ENCODE measurements at places on chromosomes 7 and 10.

DNA sequence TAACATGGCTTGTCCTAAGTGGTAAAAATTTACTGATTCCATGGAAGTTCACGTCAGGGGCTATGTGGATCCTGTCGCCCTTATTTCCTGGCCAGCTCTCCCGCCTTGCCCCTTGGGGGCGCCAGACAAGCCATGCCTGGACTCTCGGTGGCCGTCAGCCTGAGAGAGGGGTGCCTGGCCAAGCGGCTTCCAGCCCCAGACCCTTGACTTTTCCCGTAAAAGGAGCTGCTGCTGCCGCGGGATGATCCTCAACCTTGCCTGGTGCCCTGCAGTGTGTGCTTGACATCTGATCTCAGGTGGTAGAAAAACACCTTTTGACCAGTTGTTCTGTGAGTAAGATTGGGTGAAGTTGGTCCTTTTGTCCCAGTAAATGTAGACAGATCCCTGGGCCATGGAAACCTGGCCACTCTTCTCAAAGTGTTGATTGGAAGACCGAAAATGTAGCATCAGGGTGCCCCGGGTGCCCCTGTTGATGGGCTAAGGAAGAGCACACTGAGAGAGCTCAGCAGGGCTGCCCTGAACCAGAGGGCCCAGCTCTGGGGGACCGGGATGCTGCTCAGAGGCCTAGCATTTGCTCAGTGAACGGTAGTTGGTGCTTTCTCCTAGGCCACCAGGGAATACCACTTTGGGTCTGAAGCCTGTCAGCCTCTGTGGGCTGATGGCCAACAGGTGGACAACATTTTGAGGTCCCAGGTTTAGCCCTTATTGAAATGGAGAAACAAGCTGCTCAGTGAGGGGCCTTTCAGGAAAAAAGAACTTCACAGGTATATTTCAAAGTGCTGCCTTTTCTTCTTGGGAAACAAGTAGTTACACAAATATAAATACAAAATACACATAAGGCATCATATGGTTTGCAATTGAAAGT is 162.5 kb downstream of the LRMDA start:
- DNase-seq: no peak

- DNase-seq: no peak
Observed at GRCh38 chr7:77881871-77882270, 83.3 kb downstream of the PHTF2 start.

- no peak for DNase-seq
Observed at GRCh38 chr10:7417103-7417623, 6.3 kb upstream of the SFMBT2 start.

DNA sequence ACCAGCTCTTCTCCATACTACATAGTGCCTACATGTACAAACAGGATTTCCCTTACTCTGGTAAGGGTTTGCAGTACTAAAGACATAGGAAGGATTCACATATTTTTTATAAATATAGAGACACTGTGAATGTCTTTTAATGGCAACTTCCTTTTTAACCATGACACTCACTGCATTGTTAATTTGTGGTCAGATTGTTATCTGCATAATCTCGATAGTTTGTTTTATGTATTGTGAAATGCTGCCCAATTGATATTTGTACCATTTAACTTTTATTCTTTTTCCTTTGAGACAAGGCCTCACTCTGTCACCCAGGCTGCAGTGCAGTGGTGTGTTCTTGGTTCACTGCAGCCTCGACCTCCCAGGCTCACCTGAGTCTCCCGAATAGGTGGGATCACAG is 39.7 kb downstream of the SP8 start:
- DNase-seq: no peak

DNA sequence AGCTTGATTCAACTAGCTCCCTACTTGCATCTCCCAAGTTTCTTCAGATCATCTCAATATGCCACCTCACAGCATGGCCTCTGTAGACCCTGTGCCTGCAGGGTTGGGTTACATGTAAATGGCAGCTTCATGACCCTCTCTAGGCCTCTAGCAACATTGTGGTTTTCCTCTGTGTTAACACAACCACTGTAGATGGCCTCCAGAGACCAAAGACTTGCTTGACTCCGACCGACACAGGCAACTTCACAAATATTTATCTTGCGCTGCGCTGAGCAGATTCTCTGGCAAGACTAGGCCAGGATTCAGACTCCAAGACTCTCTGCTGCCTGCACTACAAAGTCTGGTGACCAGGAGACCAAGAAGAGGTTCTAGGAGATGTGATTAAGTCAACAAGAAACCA is 75.9 kb downstream of the CNOT4 start:
- no peak for DNase-seq

GRCh38 chr10:79327090-79327457 is 20.2 kb upstream of the PPIF start:
- DNase-seq: no peak

Measured in NCI-H1436 (cell line).